ENCODE measurements at places on chromosomes 12 and 14.

DNA sequence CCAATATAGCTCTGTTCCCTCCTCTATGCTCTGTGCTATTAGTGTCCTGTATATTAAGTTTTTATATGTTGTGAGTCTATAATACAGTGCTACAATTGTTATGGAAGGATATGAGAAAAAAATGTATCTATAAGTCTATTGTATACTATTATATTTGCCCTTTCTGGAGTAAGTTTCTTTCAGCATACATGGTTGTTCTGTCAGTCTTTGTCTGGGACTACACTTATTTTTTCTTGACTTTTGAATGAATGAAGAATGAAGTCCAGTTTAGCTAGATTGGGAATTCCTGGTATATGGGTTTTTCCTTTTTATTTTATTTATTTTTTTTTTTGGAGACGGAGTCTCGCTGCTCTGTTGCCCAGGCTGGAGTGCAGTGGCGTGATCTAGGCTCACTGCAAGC is 76.0 kb upstream of the DNM1L start:
- no peak for DNase-seq

DNA sequence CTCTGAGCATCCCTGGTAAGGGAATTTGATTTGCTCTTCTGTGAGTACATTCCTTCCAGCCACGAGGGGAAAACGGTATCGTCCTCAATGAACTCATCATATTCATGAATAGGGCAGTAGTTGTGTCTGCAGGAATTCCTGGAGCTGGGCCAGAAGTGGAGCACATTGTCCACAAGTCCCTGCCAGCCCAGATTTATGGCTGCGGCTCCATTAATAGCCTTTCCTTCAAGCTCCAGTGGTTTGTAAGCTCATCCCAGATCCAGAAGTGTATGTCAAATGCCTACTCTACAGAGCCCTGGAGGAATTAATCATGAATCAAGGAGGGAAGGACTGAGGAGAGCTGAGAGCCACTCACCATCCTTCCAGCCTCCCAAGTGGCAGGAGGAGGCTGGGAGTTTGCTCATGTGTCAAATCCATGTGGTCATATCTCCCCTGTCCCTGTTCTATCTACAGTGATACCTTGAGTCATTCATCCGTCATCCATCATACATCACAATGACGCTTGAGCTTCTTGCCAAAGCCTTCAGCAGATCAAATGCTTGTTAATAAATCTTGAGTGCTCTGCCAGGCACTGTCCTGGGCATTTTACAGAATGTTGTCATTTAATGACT is 65.5 kb downstream of the SVOP start:
- peak; percentile 85 for DNase-seq

DNA sequence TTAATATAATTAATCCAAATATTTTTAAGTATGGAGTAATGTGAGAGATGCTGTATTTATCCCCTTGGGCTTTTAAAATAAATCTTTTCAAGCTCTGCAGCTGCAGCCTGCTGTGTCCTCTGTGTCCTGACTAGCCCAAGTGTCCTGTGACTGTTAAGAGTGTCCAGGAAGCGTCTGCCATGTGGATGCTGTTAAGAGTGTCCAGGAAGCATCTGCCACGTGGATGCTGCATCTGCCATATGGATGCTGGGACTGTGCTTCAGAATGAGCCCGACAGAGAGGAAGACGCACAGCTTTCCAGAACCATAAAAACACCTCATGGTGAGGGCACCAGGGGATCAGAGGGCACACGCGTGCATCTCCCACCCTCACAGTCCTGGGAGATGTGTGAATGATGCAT is 307.2 kb downstream of the ADGRD1 start:
- DNase-seq = no peak

- no peak for DNase-seq
Measured at GRCh38 chr14:33910435-33910834, 40.4 kb downstream of the EGLN3 start.

- no peak for DNase-seq
Measured at GRCh38 chr12:1810201-1810930, 10.0 kb upstream of the LRTM2 start.

DNA sequence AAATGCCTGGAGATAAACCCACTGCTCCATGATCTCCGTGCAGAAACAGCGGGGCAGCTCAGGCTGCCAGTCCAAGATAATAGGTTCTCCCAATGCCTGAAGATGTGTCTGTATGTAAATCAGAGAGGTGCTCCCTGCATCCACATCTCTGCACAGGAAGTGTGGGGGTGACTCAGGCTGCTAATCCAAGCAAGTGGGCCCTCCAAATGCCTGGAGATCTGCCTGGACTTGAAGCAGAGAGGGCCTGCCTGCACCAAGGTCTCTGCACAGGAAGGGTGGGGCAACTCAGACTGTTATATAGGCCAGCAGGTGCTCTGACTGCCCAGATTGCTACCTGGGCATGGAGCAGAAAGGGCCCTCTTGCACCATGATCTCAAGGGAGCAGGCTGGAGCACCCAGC is 504.7 kb downstream of the LRFN5 start:
- no peak for DNase-seq

- no peak for DNase-seq
Measured at GRCh38 chr12:75935539-75936242, 95.9 kb downstream of the PHLDA1 start.

DNA sequence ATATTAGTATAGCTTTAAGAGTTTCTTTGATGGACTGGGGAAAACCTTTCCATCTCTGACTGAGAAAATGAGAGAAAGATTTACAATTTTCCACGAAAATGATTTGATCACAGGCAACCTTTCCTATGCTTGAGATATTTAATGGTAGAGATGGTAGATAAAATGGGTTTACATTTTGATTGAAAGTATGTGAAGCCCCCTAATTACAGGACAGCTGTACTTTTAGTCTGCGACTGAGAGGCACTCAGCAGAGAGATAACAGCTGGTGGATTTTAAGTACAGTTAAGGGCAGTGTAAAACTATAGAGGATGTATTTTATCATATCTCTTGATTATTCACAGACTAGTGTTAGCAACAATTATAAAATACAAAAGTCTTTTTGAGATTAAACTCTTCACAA is 40.7 kb downstream of the C12orf50 start:
- no peak for DNase-seq

- DNase-seq = no peak
Measured at GRCh38 chr14:104732931-104733681, 9.1 kb downstream of the ADSS1 start.

GRCh38 chr12:103839103-103839502 is 1.9 kb downstream of the NT5DC3 start:
- no peak for DNase-seq

DNA sequence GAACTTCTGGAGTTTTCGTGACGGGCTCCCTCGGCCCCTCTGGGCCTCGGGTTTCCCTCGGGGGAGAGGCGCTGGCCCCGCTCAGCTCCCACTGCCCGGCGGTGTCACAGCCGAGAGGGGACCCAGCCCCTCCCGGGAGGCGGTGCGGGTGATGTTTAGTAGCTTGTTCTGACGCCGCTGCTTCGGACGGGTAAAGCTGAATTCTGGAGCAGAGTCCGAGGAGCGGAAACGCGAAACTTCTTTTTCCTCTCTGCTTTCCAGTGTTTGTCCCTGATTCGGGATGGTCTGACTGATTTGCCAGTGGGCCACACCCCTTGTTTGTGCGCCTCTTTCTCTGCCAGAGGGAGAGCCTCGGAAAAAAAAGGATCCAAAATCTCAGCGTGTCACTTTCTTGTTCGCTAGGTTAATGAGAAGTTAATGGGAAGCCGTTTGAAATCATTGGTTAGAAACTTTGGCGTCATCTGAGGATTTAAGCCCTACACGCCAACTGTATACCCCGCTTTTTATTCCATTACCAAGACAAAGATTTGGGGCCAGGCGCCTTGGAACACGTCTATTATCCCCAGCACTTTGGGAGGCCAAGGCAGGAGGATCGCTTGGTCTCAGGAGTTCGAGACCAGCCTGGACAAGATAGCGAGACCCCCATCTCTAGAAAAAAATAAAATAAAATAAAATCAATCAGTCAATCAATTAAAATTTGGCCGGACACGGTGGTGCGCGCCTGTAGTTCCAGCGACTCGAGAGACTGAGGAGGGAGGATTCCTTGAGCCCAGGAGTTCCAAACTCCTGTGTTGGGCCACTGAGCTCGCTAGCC is 756 bp downstream of the TULP3 start:
- DNase-seq = peak; percentile 45

- DNase-seq = no peak
Measured at GRCh38 chr14:22820731-22821130, 5.5 kb upstream of the SLC7A7 start.

DNA sequence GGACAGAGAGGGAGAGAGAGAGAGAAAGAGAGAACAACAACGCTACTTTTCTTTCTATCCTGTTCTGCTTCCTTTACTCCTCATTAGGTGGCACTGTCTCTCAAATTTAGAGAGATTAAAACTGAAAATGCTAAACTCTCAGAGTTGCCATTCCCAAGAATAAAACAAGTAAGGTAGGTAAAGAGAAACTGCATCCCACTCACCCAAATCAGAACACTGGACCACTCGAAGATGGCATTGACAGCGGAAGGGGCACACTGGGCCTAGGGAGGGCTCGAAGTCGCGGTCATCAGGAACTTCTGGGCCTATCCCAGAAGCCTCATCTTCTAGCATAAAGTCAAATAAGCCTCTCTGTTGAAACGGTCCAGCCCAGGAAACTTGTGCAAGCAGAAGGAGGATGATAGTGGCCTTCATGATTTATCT is 4.5 kb downstream of the DCN start:
- no peak for DNase-seq

DNA sequence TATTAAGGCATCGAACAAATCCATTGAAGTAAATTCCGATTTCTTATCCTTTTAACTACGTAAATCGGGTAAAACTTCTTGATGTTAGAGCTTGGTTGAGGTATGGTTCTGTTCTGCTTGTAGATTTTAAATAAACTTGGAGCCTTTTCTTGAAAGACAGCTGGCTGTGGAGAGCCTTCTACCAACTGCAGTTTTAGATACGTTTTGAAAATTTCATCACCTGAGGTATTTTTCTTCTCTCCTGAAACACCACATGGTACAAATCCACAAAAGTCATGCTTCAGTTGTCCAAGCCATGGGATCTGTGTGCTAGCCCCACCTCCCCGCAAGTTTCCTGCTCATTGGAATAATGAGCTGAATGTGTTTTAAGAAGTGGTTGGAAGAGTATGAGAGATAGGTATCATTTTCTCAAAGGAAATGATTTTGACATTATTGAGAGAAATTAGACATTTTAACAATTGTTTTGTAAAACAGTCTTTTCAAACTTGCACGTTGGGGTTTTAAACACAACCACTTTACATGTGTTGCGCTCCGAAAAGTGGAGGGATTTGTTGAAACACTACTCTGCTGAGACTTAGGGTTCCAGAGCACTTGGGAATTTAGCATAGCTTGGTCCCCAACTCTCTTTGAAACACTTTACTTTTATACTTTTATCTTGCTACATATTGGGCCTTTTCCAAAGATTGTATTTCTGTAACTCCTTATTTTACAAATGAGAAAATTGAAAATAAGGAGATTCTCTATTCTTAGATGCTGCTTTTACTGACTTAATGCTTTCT is 1.4 kb downstream of the PPM1A start:
- DNase-seq = peak; percentile 39

GRCh38 chr12:79687711-79688260 is 3.0 kb downstream of the PAWR start:
- no peak for DNase-seq
